ENCODE measurements at places on chromosomes 4 and X.

DNA sequence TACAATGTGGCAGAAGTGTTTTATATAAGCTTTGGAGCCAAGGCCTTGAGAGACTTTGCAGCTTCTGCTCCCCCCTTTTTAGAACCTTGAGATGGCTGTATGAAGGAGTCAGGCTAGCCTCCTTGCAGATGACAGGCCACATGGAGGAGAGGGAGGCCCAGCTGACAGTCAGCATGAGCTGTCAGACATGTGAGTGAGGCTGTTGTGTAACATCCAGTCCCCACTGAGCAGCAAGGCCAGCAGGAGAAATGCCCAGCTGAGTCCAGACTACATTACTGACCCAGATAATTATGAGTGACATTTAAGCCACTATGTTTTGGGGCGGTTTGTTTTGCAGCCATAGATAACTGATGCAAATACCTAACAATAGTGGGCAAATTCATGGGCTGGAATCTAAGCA, 515.3 kb upstream of the ARX start:
- DNase-seq: no peak

GRCh38 chrX:45003085-45003484, 130.1 kb downstream of the KDM6A start:
- DNase-seq: no peak

DNA sequence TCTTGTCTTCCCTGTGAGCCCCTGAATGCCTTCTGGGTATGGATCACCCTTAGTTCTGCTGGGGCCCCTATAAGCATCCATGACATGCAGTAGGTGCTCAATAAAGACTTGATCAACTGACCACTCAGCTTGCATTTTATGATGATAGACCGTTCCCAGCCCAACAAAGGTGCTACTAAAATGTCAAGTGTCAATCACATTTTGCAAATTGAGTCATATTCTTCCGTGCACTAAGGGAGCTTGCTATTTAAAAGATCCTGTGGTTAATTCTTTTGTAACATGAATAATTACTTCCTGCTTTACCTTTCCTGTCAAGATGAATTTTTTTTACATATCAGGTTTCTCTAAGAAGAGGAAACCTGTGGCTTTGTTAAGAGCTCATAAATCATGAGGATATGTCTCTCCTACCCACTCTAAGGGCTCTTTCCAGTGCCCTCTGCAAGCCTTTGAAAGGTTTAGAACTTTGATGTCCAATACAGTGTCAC, 47.6 kb downstream of the SH3KBP1 start:
- no peak for DNase-seq

DNA sequence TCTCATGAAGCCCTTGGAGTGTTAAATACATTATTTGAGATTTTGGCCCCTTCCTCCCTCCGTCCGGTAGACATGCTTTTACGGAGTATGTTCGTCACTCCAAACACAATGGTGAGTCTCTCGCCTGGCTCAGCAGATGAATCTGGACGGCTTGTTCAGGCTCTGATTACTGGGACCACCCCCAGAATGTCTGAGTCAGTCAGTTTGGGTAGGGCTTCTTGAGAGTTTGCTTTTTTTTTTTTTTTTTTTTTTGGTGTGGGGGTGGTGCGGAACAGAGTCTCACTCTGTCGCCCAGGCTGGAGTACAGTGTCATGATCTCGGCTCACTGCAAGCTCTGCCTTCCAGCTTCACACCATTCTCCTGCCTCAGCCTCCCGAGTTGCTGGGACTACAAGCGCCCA, 62.4 kb upstream of the MSANTD1 start:
- no peak for DNase-seq

DNA sequence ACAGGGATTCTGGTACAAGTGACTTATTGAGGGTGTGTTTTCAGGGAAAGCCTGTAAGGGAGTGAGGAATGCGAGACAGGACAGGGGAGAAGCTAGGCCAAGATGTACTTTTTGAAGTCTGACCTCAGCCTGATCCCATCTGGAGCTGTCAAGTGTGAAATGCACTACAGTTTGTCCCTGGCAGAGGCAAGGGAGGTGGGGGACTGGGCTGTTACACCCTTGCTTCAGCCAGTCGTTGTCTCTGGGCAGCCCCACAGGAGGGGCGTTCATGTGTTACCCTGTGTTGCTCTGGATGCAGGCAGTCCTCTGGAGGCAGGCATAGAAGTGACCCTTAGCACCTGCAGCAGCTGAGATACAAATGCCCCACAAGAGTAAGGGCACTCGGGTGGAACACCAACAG, 25.8 kb downstream of the PPEF1 start:
- DNase-seq: no peak

- no peak for DNase-seq
These were observed 1655.8 kb upstream of the TENM3 start for GRCh38 chr4:180587379-180587778.

- no peak for DNase-seq
These were observed 33.4 kb upstream of the GPR101 start for GRCh38 chrX:137067147-137067546.

GRCh38 chr4:180668732-180669131, 1574.5 kb upstream of the TENM3 start:
- DNase-seq: no peak

DNA sequence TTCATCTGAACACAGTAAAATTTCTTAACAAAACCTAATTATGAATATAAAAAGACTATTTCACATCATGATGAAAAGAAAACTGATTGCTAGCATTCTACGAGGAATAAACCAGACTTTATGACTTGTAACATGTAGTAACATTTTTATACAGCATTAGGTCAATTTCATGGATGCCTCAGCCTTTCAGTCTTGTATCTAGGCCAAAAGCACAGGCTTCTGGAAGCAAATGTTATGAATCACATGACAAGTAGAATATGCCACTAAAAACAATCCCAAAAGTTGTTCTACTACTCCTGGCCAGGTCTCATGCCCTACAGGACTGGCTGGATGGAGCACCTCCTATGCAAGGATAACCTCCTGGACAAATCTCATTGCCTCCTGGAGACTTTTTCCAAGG, 101.2 kb downstream of the ARHGAP6 start:
- DNase-seq: no peak

DNA sequence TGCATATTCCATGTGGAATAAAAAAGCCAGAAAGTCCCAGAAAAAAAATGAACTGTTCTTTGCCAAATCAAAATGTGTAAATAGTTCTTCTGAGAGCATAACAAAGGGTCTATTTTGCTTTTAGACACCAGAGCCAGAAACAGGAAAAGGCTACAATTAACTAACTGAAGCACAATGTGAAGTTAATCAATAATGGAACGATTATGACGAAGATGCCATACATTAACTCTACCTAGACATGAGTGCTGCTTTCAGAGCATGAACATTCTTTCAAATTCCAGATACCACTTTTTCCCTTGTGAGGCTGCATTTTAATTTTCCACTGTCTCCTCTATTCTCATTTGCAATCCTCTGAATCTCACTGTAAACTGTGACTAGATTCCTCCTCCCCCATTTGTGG, 48.7 kb upstream of the PHOX2B start:
- DNase-seq: no peak

DNA sequence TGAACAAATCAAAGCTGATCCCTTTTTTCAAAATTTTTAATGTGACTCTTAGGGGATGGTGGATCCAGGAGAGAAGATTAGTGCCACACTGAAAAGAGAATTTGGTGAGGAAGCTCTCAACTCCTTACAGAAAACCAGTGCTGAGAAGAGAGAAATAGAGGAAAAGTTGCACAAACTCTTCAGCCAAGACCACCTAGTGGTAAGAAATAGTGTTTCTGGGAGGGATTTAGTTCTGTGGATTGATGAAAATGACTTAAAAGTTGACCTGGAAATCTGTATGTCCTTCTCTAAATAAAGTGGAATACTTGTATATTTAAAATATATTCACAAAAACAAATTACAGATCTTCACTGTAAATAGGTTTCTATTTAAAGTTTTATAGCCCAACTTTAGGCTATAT, 29.2 kb downstream of the NUDT9 start:
- DNase-seq: no peak

DNA sequence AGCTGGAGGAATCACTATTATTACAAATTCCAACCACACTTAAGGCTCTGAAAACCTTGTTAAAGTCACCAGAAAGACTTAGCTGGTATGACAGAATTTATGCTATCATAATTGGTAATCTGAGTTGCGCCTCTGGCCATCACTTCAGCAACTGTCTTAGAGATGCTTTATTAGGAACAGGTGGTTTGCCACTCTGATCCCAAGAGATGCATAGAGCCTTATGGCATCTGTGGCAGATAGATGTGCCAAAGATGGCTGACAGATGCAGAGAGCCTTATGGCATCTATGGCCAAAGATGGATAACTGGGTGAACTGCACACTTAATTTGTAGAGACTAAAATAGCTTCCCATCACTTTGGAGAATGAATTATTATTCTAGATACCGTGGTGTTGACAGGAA, 32.3 kb upstream of the PLAC8 start:
- no peak for DNase-seq

DNA sequence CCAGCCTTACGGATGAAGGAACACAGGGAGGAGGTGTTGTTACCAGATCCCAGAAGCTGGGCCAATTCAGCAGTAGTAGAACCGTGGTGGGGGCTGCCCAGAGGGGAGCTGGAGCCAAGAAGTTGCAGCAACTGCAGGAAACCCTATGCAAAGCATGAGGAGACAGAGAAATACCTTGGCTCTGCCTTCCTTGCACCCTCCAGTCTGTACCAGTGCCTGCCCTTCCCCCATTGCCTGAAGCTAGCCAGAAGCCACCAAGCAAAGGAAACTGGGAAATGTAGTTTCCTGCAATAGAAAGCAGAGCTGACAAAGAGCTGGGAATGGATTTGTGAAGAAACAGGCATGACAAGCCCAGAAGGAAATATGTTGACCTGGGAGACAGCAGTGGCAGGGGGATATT, 108.7 kb upstream of the FUNDC1 start:
- DNase-seq: no peak

GRCh38 chr4:101140228-101140627, 207.1 kb downstream of the PPP3CA start:
- no peak for DNase-seq

DNA sequence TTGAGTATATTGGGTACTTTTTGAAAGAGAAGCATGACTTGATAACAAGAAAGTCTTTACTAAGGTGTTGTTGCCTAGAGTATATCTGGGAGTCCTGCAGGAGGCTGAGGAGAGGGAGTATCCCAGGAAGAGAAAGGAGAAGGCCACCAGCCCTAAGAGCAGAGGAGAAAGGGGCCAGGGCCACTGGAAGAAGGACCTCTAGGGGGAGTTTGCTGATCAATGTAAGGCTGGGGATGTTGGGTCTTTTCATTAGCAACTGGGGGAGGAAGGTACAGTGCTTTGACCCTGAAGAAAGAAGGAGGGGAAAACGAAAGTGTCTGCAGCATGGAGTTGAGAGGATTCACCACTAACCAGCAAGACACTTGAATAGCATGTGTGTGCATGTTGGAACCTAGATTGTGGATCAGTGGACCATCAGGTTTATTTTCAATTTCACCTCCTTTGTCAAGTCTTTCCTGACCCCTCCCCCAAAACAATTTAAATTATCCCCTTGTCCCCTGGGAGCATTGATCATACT, 4.5 kb downstream of the SMIM9 start:
- no peak for DNase-seq

DNA sequence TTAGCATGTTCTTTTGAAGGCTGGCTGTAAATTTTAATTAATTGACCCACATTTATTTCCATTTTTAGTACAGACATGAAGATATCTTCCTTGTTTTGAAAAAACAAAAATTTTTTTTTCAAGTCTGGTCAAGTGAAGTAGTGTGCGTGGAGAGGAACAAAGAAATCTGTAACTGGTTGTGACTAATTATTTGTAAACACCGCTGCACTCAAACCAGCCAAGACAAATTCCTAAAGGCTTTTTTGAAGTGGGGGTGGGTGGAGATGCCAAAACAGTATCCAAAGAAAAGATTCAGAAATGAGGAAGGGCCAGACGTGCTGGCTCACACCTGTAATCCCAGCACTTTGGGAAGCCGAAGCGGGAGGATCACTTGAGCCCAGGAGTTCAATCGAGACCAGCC, 88.3 kb downstream of the SHROOM2 start:
- DNase-seq: no peak

DNA sequence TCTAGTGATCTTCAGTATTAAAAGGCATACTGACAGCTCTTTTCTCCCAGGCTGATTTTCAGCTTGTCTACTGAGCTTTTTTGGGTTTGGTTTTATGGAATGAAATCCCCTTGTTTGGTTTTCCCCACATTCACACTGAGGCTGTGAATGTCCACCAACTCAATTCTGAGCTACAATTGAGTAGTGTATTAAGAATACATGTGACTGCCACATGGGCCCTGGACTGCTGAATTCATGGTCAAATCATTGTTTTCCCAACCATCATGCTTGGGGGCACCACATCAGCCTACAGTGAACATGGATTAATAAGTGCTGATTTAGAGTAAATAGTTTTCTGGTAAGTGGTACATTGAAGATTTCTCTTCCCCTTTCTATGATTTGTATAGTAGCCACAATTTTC, 32.4 kb downstream of the RTL9 start:
- DNase-seq: no peak

GRCh38 chr4:18250564-18250963, 229.0 kb upstream of the LCORL start:
- no peak for DNase-seq

DNA sequence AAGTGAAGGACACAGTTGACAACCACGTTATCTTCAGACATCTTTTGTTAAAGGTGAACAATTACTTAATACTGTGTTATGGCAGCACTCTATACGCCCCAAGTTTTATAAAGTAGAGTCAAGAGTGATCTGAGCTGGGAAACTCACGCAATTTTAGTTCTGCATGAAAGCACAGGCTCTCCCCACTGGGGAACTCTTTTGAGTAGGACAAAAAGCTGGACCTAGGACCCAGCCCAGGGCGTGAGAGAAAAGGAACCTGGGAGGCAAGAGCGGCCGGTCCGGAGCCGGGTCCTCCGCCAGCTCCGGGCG, 152.6 kb upstream of the SLC4A4 start:
- DNase-seq: no peak

- DNase-seq: no peak
These were observed 131.9 kb upstream of the GPRIN3 start for GRCh38 chr4:89439533-89439932.

DNA sequence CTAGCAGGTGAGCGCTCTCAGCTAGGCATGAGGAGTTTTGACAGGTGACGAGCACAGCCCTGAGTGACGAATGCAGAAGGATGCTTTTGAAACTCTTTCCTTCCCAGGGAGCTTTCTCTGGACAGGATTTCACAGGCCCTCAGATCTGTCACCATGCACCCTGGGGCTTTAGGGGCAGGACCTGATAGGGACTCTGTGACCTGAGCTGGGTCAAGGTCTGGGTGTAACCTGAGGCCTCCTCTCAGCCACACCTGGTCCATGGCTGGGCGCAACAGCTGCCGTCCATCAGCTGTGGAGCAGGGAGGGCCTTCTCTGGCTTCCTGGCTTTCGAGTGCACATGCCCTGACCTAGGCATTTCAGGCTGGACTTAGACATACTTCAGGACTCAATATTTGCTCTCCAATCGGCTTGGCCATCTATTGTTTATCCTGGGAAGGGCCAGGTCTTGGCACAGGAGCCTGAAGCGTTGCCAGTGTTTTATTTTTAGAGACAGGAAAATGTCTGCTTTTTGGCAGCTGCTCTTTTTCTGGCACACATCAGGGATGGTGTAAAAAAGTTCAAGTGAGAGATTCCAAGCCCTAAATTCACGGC, 56.4 kb downstream of the C4orf51 start:
- DNase-seq: no peak

Data from CD4-positive, alpha-beta T cell (primary cell).